ENCODE measurements at places on chromosomes 3 and 15. TPM values are rescaled to one million over a fixed set of nuclear protein-coding genes. Genes with fewer than 3 reads are reported as not detected.

PRSS50 gene
- polyA plus RNA-seq, result 0.13 TPM

PDZRN3 gene
- not detected for polyA plus RNA-seq

CPNE9 gene
- polyA plus RNA-seq, result not detected

CCRL2 gene
- polyA plus RNA-seq, result 2.3 TPM

SPTBN5 gene
- polyA plus RNA-seq, result not detected

GASK1A gene
- polyA plus RNA-seq, result not detected

NEK10 gene
- 0.07 TPM for polyA plus RNA-seq

DNA sequence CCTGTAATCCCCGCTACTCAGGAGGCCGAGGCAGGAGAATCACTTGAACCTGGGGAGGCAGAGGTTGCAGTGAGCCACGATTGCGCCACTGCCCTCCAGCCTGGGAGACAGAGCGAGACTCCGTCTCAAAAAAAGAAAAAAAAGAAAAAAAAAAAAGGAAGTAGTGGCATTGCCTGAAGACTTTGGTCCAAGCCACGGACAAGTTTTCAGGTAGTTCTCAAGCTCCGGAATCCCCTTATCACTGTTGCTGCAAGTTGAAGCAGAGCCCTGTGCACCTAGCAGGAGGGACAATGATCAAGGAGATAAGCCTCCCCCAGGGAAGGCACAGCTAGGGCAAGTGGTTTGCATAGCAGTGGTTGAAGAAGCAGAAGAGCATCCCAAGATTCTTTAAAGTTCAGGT, 97.6 kb downstream of the MEX3B start:
- no peak for DNase-seq

GRCh38 chr15:58438956-58439355, 7.2 kb downstream of the LIPC start:
- no peak for DNase-seq

- no peak for DNase-seq
Observed at GRCh38 chr3:146464005-146464595, 5.3 kb downstream of the PLSCR2 start.

- no peak for DNase-seq
Observed at GRCh38 chr3:25448750-25449692, 21.0 kb downstream of the RARB start.

GRCh38 chr3:120449251-120449650, 1.5 kb downstream of the FSTL1 start:
- no peak for DNase-seq

DNA sequence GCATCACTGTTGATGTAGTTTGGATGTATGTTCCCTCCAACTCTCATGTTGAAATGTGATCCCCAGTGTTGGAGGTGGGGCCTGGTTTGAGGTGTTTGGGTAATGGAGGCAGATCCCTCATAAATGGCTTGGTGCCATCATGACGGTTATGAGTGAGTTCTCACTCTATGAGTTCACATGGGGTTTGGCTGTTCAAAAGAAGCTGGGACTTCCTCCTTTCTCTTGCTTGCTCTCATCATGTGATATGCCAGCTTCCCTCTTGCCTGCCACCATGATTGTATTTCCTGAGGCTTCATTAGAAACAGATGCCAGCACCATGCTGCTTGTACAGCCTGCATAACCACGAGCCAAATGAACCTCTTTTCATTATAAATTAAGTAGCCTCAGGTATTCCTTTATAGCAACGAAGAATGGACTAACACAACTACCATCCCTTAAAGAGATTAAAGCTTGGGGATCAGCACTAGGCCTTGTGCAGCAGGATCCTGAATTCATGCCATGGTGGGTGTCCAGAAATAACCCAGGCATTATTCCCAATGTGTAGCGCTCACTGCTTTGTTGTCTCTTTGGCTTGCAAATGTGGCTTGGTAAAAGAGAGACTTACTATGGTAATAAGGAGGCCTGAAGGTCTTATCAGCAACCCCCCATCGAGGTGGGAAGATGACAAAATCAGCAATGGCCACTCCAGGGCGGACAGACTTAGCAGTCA, 41.9 kb downstream of the NDUFB4 start:
- no peak for DNase-seq

GRCh38 chr3:78868570-78868969, 899.2 kb downstream of the ROBO1 start:
- no peak for DNase-seq

- DNase-seq, result no peak
Observed at GRCh38 chr3:177781686-177782161, 584.4 kb upstream of the TBL1XR1 start.

- DNase-seq, result no peak
Observed at GRCh38 chr3:4809922-4810321, 169.3 kb upstream of the BHLHE40 start.

DNA sequence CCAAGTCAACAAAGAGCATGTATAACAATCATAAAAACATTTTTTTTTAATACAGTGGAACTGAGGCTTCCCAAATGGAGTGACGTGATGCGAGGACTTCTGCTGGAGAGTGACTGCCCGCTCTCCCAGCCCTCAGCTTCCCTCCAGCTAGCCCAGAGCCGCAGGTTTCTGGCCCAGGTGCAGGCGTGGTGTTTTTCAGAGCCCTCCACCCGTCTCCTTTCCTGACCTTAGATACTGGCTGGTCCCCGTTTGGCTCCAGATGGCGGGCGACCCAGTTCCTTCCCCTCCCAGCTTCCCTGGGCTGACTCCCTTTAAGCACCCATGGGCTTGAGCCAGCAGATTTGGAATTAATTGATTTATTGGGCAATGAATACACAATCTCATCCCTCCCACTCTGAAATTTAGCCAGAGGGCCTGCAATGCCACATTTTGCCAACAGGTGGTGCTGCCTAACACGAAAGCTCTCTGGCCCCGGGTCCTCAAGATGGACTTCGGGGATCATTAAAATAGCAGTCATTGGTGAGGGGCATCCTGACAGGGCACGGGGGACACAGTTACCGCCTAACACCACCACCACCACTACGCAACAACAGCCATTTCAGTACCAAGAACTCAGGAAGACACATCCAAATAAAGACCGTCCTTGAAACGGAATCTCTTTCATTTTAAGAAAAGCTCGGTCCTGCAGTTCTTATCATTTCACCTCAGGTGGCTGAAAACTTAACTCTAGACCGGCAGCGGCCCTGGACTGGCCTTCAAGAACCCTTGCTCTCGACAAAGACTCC, 47.5 kb upstream of the MUC4 start:
- DNase-seq, result peak; percentile 63

DNA sequence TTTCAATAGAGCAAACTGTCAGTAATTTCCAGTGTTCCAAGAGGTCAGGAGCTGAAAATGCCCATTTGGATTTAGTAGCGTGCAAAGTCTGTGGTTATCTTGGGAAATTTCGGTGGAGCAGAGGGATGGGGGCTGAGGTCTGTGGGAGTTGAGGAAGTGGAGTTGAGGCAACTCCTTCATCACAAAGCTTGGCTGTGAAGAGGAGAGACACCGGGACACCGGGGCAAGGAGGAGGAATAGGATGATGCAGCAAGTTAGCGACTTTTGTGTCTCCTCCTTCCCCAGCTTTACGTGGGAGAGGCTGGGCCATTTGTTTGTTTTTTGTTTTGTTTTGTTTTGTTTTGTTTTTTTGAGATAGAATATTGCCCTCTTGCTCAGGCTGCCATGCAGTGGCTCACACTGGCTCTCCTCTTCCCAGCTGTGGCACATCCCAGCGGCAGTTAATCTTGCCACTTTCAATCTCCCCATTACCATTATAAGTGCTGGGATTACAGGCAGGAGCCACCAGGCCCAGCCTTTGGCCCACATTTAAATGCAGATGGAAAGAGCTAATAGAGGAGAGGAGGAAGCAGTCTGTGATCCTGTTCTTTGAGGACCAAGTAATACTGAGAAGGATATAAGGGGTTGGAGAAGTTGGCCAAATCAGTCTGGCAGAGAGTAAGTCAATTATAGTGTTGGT, 47.1 kb downstream of the CRTC3 start:
- no peak for DNase-seq

GRCh38 chr15:29393443-29393842, 123.8 kb upstream of the NSMCE3 start:
- no peak for DNase-seq

DNA sequence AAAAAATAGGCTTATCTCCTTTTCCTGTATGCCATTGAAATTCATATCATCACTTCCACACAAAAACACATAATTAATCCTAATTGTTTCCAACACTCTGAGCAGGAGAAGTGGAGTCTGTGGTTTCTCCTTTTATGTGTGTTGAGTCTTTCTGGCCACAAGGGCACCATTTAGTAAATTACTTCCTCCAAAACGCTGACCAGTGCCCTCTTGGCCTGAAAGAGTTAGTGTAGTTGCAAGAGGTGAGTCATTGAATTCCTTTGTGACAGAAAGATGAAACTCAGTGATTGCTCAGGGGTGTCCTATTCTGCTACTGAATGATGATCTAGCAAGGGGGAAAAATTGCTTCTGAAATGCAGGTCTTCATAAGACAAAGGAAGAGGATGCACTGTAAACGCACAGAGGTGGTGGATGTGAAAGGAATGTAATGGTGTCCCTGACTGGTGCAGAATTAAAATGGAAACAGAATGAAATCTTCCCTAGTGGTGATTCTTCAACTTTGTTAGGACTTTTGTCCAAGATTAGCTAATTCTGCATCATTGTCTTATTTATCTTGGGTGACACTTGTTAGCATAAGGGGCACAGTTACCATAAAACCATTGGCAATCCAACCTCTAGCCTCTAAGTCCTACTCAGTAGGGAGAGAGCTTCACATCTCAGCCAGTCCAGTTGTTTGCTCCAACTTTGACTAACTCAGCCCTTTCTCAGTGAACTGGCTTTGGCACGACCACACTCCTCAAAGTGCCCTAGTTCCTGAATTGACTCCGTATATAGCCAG, 208.4 kb upstream of the NANOGP8 start:
- no peak for DNase-seq

DNA sequence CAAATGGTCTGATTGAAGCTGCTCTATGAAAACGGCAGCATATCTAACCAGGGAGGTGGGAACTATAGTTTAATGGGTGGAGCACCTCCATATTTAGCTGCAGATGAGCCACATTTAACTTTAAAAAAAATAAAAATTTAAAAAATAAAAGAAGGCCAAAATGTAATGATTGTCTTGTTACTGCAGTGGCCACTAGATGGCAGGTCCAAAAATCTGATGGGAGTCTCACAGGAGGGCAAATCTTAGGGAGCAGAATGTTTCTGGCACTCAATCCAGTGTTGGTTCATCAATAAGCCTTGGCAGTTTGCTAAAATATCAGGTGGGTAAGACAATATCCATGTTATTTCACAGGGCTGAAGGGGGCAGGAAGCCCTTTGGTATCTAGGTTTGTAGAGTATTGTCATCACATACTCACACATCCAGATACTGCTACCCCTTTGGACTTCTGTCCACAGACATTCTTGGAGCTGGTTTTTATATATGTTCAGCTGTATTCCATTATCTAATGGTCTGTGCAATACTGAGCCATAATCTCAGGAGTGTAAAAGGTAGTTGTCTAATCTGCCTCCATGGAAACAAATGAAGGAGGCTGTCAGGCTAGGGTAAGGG, 233.3 kb downstream of the TIGIT start:
- DNase-seq, result no peak

- no peak for DNase-seq
Observed at GRCh38 chr3:81643721-81644120, 117.7 kb downstream of the GBE1 start.

DNA sequence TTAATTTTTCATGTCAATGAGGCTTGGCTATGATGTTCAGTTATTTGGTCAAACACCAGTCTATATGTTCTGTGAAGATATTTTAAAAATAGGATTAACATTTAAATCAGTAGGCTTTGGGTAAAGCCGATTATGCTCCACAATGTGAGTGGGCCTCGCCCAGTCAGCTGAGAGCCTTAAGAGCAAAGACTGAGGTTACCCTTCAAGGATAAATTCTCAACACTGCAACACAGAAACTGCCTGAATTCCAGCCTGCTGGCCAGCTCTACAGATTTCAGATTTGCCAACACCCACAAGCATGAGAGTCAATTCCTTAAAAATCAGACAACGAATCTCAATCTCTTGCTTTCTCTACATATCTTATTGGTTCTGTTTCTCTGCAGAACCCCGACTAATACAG, 188.3 kb downstream of the PLCH1 start:
- DNase-seq, result no peak

DNA sequence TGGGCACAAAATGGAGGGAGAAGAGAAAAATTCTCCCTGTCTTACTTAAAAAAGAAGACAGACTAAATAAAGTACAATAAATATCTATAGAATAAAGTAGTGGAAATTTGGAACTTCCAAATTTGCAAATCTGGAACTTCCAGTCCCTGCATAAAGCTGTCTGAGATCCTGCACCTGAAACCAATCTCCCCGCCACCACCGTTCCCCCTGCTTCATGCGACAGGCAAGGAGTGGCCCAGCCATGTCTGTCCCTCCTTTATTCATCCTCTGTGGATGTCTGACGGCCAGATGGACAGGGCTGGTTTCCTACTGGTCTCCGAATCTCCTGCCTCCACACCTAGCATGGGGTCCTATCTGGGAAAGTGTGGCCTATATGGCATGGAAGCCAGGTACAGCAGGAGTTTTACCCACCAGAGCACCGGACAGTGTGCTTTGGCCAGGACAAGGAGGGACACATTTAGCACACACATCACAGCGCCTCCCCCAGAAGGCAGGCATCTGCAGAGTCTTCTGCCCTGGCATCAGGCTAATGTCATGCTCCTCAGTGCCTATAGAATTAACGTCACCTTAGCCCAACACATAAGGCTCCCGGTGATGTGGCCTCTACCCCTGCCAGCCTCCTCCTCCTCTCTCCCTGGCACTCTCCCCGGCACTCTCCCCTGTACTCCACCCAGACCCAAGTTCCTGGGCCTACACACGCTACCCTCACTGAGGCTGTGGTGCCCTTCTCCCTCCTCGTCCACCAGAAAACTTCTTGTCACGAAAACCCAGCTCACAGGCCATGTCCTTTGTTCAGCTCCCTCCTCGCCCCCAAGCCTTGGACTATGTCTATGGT, 170.8 kb downstream of the XXYLT1 start:
- DNase-seq, result no peak

GRCh38 chr3:58383904-58384303, 49.7 kb downstream of the PDHB start:
- DNase-seq, result no peak

GRCh38 chr3:5275529-5275928, 88.0 kb downstream of the EDEM1 start:
- no peak for DNase-seq

GRCh38 chr3:152742368-152743347, 92.3 kb upstream of the P2RY1 start:
- no peak for DNase-seq

GRCh38 chr3:187291512-187292132, at the start of gene MASP1:
Gene MASP1 (minus strand): TSS chr3:187291737. CDS start chr3:187291632, 105 bp downstream.
- DNase-seq, result no peak

DNA sequence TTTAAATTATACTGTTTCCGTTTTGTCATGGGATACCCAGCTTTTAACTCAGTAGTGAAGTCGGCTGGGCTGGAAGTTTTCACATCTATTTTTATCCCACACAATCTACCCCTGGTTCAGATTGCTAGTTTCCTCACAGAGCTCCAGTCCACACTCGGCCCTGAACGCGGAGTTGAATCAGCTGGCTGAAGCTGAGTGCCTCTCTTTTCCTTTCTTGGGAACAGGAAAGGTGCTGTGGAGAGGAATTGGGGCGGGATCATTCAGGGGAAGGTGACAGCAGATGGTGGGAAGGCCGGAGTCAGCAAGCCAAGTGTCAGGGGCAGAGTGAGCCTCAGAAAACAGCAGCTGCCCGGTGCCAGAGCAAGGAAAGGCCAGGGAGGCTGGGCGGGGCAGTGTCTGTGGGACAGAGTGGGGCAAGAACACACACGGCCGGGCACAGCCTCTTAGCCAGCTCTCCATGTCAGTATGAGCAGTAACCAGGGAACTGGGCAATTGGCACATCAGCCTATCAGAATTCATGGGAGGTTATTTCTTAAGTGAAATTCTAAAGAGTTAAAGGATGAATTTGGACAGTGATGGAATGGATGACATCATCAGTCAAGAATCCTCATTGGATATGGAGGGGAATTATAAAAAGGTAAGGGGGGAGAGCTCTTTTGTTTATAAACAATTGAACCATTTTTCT, 135.7 kb upstream of the IL12A start:
- DNase-seq, result no peak

Measured in CD8-positive, alpha-beta memory T cell (primary cell).